ENCODE measurements at places on chromosomes 5 and 9.

- no peak overlapping the region for H3K27ac ChIP-seq
- H3K4me3 ChIP-seq = no peak overlapping the region
- no peaks in the 10 kb centered on the region for H3K36me3 ChIP-seq
- no peak for DNase-seq
- no peaks in the 10 kb centered on the region for H3K27me3 ChIP-seq
Observed at GRCh38 chr9:3992924-3993323, 306.9 kb downstream of the GLIS3 start.

DNA sequence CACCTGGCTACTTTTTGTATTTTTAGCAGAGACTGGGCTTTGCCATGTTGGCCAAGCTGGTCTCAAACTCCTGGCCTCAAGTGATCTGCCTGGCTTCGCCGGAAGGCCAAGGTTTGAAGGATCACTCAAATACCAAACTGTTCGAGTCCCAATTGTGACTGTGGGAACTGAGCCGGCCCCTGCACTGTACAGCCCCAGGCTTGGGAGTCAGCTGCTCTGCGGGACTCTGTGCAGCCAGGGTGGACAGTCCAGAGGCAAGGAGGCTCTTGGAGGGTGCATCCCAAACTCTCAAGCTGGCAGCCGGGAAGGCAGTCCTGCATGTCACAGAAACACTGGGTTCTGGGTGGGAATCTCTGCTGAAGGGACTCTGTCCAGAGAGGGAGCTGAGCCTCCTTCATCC, 109.0 kb downstream of the ENTREP1 start:
- H3K4me1 ChIP-seq = no peaks in the 10 kb centered on the region
- no peaks in the 10 kb centered on the region for H3K27me3 ChIP-seq
- no peak overlapping the region for H3K4me3 ChIP-seq
- no peak overlapping the region for H3K27ac ChIP-seq
- DNase-seq = no peak

- H3K27me3 ChIP-seq = no peaks in the 10 kb centered on the region
- H3K27ac ChIP-seq = no peak overlapping the region
- no peak overlapping the region for H3K4me3 ChIP-seq
Observed at GRCh38 chr9:17699615-17700330, 120.9 kb downstream of the SH3GL2 start.

DNA sequence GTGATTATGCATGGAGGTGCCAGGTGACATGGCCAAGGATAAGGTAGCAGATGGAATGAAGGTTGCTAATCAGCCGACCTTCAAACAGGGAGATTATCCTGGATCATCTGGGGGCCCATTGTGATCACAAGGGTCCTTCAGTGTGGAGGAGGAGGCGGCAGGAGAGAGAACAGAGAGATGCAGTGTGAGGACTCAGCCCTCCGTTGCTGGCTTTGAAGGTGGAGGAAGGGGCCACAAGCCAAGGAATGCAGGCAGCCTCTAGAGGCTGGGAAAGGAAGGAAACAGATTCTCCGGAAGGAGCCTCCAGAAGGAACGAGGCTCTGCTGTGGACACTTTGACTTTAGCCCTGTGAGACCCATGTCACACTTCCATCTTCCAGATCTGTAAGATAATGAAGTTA, 27.4 kb upstream of the EEIG1 start:
- no peaks in the 10 kb centered on the region for H3K36me3 ChIP-seq
- H3K4me3 ChIP-seq = no peak overlapping the region
- no peak for DNase-seq
- H3K27me3 ChIP-seq = no peaks in the 10 kb centered on the region

- no peaks in the 10 kb centered on the region for H3K4me1 ChIP-seq
- H3K27ac ChIP-seq = no peak overlapping the region
- H3K4me3 ChIP-seq = no peak overlapping the region
- H3K27me3 ChIP-seq = no peaks in the 10 kb centered on the region
- H3K36me3 ChIP-seq = no peaks in the 10 kb centered on the region
Observed at GRCh38 chr5:117942861-117943519, 1045.4 kb downstream of the DTWD2 start.

- H3K36me3 ChIP-seq = no peaks in the 10 kb centered on the region
- H3K27me3 ChIP-seq = no peaks in the 10 kb centered on the region
- no peaks in the 10 kb centered on the region for H3K4me1 ChIP-seq
- no peak overlapping the region for H3K27ac ChIP-seq
- no peak overlapping the region for H3K4me3 ChIP-seq
Observed at GRCh38 chr5:161007879-161008278, 155.9 kb upstream of the ATP10B start.

DNA sequence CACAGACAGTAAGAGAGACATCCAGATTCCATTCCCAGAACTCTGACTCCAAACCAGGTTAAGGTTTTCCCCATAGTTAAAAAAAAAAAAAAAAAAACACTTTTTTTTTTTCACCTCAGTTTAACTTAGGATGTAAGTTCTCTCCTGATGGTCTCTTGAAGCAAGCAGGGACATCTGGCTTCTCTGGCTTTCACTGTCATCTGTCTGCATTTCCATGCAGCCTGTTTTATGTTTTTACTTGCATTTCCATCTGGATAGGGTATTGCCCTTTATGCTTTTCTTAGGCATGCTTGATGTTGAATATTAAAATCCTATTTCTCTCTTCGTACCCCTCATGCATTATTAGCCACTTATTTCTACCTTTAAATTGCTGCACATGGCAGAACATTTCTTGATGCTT, 135.3 kb upstream of the WWC1 start:
- H3K27me3 ChIP-seq = peaks cover 94% of the 10 kb centered on the region
- no peak for DNase-seq
- H3K27ac ChIP-seq = no peak overlapping the region
- H3K36me3 ChIP-seq = no peaks in the 10 kb centered on the region
- no peak overlapping the region for H3K4me3 ChIP-seq

GRCh38 chr5:66848749-66849641, 252.8 kb downstream of the MAST4 start:
- H3K27me3 ChIP-seq = no peaks in the 10 kb centered on the region
- no peak overlapping the region for H3K4me3 ChIP-seq

DNA sequence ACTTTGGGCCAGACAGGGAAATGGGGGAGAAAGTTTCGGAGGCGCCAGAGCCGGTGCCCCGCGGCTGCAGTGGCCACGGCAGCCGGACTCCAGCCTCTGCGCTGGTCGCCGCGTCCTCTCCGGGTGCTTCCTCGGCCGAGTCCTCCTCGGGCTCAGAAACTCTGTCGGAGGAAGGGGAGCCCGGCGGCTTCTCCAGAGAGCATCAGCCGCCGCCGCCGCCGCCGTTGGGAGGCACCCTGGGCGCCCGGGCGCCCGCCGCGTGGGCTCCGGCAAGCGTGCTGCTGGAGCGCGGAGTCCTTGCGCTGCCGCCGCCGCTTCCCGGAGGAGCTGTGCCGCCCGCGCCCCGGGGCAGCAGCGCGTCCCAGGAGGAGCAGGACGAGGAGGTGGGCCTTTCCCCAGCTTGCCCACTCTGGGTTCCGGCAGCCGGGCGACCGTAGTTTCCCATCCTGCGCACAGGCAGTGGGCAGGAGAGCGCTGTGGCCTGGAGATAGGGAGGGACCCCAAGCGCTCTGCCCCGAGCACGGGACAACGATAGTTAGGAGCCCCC, 516 bp downstream of the MAST4 start:
- DNase-seq = no peak
- peak overlapping the region; percentile 57 for H3K4me3 ChIP-seq
- no peak overlapping the region for H3K27ac ChIP-seq
- H3K4me1 ChIP-seq = no peaks in the 10 kb centered on the region

GRCh38 chr9:104903609-104904008, 24.3 kb downstream of the ABCA1 start:
- peaks cover 16% of the 10 kb centered on the region for H3K36me3 ChIP-seq
- H3K27me3 ChIP-seq = no peaks in the 10 kb centered on the region
- no peak overlapping the region for H3K27ac ChIP-seq
- peaks cover 9% of the 10 kb centered on the region for H3K4me1 ChIP-seq
- H3K4me3 ChIP-seq = no peak overlapping the region

GRCh38 chr5:168269937-168270330, 21.5 kb upstream of the WWC1 start:
- peak overlapping the region; percentile 67 for H3K27ac ChIP-seq
- H3K4me3 ChIP-seq = peak overlapping the region; percentile 47
- peaks cover 18% of the 10 kb centered on the region for H3K4me1 ChIP-seq
- no peaks in the 10 kb centered on the region for H3K27me3 ChIP-seq

DNA sequence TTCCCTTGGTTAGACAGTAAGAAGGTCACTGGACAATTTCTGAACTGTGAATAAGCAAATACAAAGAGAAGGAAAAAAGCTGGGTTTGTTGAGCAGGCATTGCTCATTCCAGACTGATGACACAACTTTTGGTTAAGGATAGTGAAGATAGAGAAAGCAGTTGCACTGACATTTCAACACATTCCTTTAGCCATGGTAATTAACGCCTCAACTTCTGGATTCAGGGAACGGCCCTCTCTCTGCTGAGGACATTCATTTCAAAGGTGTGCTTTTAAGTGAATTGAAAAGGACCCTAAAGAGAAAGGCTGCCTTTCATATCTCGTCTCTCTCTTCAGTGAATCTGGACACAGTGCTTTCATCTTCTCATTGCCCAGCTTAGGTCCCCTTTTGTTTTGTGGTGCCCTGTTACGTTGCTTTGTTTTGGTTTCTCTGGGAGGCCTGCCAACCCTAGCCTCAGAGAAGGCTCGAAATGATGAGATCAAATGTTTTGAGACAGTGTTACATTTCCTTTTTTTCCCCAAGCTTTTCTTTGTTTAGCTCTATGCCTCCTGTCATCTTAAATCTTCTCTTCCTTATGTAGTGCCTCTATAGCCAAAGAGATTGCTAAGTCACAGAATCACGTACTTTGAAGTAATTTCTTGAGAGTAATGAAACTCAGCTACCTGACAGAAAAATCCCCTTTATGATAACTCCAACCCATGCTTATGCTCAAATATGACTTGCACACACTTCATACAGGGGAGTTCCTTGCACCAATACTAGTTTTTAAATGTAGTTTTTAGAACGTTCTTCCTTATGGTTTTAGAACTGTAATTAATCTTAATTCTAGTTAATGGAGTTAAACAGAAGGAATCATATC, 94.4 kb upstream of the IFNE start:
- DNase-seq = peak; percentile 35
- peak overlapping the region; percentile 98 for H3K27ac ChIP-seq
- H3K4me1 ChIP-seq = peaks cover 28% of the 10 kb centered on the region
- no peaks in the 10 kb centered on the region for H3K27me3 ChIP-seq
- peak overlapping the region; percentile 52 for H3K4me3 ChIP-seq
- no peaks in the 10 kb centered on the region for H3K36me3 ChIP-seq

DNA sequence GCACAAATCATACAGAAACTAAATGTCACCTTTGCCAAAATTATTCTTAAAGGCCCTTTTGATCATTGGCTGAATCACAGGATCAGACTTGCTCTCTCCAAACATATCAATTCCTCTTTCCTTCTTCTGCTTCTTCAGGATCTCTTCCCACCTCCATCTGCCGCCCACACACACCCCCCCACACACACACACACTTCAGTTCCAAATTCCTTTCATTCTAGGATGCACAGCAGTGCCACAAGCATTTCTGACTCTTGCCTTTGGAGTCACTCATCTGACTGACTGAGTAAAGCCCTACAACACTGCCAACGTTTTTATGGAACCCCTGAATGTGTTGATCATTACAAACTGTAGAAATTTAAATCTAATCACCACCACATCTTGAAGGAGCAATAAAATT, 22.9 kb downstream of the DNAH5 start:
- no peaks in the 10 kb centered on the region for H3K36me3 ChIP-seq
- no peak for DNase-seq
- H3K4me3 ChIP-seq = no peak overlapping the region
- H3K27me3 ChIP-seq = no peaks in the 10 kb centered on the region
- H3K27ac ChIP-seq = no peak overlapping the region
- H3K4me1 ChIP-seq = no peaks in the 10 kb centered on the region

DNA sequence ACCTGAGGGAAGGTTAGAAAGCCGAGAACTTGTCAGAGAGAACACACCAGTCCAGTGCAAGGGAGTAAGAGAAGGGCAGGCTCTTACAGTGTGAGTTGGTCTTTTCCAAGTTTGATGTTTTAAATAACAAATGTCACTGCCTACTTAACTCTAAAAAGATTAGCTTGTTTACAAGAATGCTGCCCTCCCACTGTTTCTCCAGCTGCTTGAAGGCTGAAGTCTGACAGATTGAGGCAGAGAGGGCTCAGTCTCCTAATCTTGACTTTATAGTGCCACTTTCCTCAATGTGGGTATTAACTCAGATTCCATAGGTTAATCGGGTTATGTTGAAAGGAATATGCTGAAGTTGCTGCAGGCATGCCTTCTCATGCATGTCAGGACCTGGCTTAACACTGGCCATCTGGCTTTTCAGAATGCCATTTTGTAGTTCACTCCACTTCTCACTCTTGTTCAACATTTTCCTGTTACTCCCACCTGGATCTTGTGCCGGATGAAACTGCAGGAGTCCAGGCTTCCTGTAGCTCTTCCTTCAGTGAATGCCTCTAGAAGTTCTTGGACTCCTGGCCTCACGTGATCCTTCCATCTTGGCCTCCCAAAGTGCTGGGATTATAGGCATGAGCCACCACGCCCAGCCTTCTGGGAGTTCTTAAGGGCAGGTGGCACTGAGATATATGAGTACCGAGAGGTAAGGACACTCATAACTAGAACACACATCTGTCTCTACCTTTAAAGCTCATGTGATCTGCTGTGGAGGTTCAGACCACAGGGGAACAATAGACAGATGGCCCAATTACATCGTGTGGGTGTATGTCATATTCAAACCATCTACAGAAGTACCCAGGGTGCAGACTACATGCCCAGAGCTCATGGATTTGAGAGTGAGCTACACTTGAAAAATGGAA, 249.7 kb downstream of the ARHGAP26 start:
- no peak overlapping the region for H3K27ac ChIP-seq
- no peak overlapping the region for H3K4me3 ChIP-seq
- no peaks in the 10 kb centered on the region for H3K4me1 ChIP-seq
- no peaks in the 10 kb centered on the region for H3K27me3 ChIP-seq

GRCh38 chr9:127608104-127608966, 3.7 kb upstream of the STXBP1 start:
- peak; percentile 48 for DNase-seq
- H3K36me3 ChIP-seq = no peaks in the 10 kb centered on the region
- peak overlapping the region; percentile 61 for H3K4me3 ChIP-seq
- H3K4me1 ChIP-seq = peaks cover 21% of the 10 kb centered on the region

- no peaks in the 10 kb centered on the region for H3K27me3 ChIP-seq
- no peak overlapping the region for H3K27ac ChIP-seq
- DNase-seq = no peak
- H3K36me3 ChIP-seq = no peaks in the 10 kb centered on the region
- no peaks in the 10 kb centered on the region for H3K4me1 ChIP-seq
- no peak overlapping the region for H3K4me3 ChIP-seq
Observed at GRCh38 chr9:8140557-8140956, 341.0 kb upstream of the DMAC1 start.

GRCh38 chr9:95533996-95534680, 17.4 kb upstream of the PTCH1 start:
- peaks cover 7% of the 10 kb centered on the region for H3K4me1 ChIP-seq
- H3K4me3 ChIP-seq = no peak overlapping the region
- no peak for DNase-seq
